Fibroblast of lung (primary cell): ENCODE measurements at places on chromosomes 12 and 14. TPM values are rescaled to one million over a fixed set of nuclear protein-coding genes. Genes with fewer than 3 reads are reported as not detected.

DNA sequence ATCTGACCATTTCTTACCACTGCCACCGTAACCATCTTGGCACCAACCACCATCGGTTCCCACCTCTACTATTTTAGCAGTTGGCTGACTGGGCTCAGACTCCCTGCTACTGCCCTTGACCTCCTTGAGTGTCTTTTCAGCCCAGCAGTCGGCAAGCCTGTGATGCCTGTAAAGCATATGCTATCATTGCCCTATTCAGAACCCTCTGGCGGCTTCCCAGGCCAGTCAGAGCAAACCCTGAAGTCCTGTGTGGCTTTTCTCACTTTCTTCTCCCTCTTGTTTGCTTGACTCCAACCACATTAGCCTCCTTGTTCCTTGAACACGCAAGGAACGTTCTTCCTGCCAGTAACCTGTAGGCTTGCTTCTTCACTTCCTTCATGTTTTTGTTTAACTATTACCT is 6.2 kb downstream of the IRAK3 start:
- no peak for DNase-seq

DNA sequence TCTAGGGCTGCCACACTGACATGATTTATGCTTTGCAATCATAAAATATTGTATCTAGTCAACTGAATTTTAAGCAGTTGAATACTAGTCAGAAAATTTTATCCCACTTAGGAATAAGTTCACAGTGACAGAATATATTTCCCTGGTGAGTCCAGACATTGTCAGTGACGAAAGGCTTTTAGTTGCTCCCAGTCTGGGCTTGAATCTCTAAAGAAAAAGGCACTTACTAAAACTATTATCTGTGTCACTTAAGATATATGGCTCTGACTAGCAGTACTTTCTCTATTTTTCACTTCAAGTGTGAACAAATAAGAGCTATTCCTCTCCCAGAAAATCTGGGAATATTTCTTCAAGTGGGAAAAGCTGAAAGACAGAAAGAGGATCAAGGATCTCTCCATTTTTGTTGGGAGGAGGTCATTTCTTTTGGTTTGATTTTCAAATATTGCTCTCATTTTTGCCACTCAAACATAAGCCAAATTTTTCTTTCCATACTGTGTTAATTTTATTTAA is 1262.3 kb upstream of the USP15 start:
- no peak for DNase-seq

GRCh38 chr14:104263675-104264358 is 125.4 kb downstream of the KIF26A start:
- no peak for DNase-seq

- DNase-seq: peak; percentile 73
These were observed 107.2 kb downstream of the DUSP6 start for GRCh38 chr12:89245090-89245489.

- no peak for DNase-seq
These were observed 1108.5 kb downstream of the SLC16A7 start for GRCh38 chr12:60704171-60704914.

GRCh38 chr14:45298423-45299117 is 45.6 kb upstream of the MIS18BP1 start:
- DNase-seq: no peak

GRCh38 chr12:18483698-18484325 is 222.5 kb downstream of the PIK3C2G start:
- DNase-seq: no peak

DNA sequence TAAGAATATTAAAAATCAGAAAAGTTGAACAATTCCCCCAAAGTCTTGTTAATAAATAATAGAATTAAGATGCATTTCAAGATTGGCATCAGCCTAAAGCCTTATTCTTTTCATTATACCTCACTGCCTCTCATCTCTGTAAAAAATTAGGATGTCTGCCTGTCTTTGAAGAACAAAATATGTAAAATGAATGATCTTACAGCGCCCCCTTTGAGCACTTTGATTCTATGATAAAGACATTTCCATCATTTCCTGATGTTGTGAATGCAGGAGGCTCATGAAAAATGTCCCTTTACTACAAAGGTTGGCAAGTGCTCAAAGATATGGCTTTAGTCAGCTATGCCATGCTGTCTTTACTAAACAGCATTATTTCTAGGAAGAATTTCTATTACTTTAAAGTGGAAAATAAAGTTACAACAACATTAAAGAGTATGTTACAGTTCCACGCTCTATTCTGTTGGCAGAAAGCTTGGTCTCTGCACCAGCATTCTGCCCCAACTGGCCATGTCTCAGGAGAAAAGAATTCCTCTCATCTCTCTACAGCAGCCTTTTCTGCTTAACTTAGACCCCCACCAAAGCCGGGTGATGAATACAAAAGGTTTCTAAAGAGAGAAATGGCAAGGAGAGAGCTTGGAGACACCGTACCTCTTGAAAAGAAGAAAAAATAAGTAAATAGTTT is 95.1 kb downstream of the LLPH start:
- peak; percentile 72 for DNase-seq

The CIROP gene
- 0.17 and 1.0 TPM in 2 replicates for total RNA-seq

The MGP gene
- 2.0 and 38.0 TPM in 2 replicates for total RNA-seq
